ENCODE measurements at places on chromosomes 4 and X.
A peak's percentile ranks its signal among the peaks of the same experiment; 100 is the strongest.

DNA sequence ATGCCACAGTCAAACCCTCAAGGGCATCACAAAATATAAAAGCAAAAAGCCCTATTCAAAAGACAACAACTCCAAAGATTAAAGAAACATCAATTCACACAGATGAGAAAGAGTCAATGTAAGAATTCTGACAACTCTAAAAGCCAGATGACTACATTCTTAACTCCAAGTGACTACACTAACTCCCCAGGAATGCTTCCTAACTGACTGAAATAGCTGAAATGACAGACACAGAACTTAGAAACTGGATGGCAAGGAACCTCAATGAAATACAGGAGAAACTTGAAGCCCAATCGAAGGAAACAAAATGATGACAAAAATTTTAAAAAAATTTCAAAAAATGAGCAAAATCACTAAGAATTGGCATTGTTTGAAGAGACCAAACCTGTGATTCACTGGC is 1047.6 kb upstream of the PCDH10 start:
- DNase-seq, result no peak

- no peak for DNase-seq
Measured at GRCh38 chrX:41677183-41678060, 11.4 kb upstream of the GPR34 start.

DNA sequence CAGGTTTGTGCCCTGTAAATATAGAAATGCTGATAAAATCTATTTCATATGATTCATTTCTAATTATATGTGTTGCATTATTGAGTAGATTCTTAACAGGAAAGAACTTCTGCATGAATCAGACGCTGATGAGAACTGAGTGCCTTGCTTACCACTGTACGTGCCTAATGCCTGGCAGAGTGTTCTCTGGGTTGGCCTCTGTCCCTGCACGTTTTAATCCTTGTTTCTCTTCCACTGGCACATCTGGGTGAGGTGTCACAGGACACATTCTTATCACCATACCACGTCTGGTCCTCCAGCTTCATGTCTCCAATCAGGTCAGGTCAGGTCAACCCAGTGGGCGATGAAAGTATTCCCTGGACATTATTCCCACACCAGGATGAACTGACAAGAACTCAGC is 53.6 kb downstream of the KLF3 start:
- no peak for DNase-seq

DNA sequence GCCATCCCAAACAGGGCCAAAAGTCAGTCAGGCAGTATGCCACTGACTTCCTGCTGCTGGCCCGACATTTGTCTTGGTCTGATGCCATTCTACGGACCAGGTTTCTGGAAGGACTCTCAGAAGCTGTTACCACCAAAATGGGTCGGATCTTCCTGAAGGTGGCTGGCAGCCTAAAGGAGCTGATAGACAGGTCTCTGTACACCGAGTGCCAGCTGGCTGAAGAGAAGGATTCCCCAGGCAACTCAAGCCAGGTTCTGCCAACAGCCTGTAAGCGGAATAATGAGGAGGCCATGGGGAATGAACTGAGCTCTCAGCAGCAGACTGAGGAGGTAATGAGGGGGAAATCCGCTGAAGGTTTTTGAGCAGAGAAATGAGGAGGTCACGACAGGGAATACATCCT is 95.7 kb downstream of the RTL9 start:
- DNase-seq, result no peak

- no peak for DNase-seq
Measured at GRCh38 chr4:122150931-122151330, 1.2 kb upstream of the BLTP1 start.

DNA sequence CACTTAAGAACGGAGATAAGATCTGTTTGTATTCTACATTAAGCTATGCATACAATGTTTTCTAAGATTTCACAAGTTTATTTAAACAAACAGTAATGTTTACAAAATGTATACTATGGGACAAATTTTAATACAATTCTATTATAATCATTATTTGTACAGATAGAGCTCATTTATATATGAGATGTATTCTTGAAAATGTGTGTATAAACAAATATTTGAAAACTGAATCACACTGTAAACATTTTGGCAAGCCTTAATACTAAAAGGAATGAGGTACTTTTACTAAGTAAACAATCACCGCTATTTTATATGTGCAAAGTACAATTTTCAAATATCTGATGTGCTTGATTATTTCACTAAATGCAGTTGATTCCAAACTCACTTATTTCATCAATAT is 119.2 kb upstream of the MAB21L2 start:
- no peak for DNase-seq

DNA sequence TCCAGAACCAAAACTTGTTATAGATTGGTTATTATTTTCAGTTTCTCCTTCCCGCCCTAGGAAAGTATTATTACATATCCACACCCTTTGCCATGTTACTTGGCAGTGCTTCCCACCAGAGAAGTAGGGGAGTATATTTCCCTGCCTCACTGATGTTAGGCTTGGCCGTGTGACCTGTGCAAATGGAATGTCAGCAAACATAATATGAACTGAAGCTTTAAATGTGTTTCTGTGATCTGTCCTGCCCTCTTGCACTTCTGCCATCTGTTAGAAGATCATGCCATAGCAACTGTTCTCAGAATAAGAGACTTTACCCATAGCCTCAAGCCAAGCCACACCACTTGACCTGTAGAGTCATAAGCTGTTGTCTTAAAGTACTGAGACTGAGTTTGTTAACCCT is 36.7 kb upstream of the NEUROG2 start:
- DNase-seq, result no peak

- no peak for DNase-seq
Measured at GRCh38 chr4:71907782-71908181, 123.9 kb upstream of the GC start.

DNA sequence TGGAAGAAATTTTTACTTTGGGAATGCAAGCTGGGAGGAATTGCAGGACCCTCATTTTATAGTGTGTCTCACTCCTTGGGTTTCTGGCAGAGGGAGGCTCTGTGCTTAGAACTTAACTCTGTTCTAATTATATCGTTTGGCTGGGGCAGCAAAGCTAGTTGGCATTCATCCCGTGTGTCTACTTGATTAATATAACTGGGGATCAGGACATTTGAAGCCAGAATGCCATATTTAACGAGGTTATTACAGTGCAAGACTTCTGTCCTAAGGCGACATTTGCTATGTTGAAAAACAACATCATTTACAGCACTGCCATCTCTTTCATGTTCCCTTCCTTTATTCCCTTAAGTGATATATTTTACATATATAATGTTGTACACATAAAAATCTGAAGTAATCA is 179.1 kb upstream of the TBC1D9 start:
- no peak for DNase-seq

DNA sequence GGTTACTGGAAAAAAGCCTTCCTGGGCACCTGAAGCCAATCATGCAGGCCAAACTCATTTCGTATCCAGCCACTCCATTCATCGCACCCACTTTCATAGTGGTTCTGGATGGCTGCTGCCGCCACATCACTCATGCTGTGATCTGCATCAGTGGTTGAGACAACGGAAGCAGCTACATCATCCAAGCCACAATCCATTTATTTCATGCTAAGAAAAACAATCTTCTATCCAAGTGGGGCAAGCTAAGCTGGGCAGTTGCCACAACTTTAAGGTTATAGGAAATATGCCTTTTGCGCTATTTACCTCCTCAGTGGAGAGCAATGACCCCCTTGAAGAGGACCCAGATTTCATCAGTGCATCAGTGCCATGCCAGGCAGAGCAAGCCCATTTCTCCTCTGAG is 124.6 kb downstream of the GRIA3 start:
- DNase-seq, result no peak

- DNase-seq, result peak; percentile 38
Measured at GRCh38 chrX:866441-866990, 235.9 kb downstream of the SHOX start.

GRCh38 chr4:83604321-83604720 is 68.4 kb downstream of the GPAT3 start:
- no peak for DNase-seq

DNA sequence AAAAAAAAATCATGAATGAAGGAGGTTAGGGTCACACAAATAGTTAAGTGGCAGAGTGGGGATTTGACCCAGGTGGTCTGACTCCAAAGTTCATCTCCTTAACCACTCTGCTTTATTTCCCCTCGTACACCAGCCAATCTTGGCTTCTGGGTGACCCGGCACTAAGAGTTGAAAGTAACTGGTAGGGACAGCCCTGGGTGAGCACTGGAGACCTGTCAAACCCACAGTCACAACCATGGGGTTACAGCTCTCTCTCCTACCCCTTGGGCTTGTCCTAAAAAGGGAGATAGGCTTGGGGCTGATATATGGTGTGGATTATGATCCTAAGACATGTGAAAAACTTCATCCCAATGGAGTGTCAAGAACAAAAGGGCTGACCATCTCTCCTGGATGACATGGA is 12.5 kb downstream of the IGFBP7 start:
- no peak for DNase-seq

DNA sequence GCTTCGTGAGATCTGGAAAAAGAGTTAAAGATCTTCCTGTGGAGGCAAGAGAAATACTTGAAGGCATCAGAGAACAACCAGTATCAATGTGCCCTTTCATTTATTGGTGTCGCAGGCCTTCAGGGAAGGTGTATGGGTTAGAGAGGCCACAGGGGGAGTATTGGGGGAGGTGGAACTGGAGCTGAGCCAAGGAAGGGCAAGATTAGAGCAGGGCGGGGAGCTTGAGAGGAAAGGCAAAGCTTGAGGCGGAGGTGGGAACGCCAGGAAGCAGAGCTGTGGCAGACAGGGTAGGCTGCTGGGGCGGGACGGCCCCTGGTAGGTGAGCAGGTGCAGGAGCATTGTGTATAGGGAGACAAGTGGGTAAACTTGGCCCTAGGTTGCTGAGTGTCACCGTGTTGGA is 329.9 kb downstream of the ARHGAP10 start:
- peak; percentile 62 for DNase-seq

- DNase-seq, result no peak
Measured at GRCh38 chr4:155597933-155598451, 68.7 kb upstream of the GUCY1A1 start.

GRCh38 chr4:176882206-176882605 is 89.5 kb upstream of the VEGFC start:
- DNase-seq, result no peak

GRCh38 chr4:132085105-132085504 is 1064.0 kb upstream of the PCDH10 start:
- DNase-seq, result no peak

DNA sequence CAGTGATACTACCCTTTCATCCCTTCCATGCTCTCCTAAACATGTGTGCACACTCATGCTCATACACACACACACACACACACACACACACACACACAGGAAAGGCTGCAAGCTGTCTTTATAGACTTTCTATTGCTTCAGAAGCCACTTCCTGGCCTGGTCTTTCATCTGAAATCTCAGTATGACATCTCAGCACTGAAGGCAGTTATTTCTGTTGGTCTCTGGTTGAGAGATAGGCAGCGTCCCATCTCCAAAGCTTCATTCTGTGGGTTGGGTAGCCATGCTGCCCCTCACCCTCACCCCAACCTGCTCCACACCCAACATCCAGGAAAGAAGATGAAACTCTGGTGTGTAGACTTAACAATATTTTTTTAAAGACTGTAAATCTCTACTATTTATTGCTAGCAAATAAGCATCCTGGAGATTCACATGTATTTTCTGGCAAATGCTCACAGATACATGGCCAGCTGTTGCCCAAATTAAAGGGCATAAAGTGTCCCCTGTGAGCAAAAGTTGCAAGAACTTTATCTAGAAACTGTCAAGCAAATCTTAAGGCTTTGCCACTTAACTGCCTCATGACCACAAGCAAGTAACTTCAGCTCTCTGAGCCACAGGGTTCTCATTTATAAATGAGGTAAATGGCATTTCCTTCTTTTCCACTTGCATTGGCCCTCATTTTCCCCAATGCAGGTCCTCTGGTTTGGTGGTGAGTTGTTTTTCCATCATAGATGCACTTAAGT is 189.8 kb upstream of the AFF2 start:
- no peak for DNase-seq

GRCh38 chr4:89099034-89099433 is 12.3 kb upstream of the TIGD2 start:
- DNase-seq, result no peak

DNA sequence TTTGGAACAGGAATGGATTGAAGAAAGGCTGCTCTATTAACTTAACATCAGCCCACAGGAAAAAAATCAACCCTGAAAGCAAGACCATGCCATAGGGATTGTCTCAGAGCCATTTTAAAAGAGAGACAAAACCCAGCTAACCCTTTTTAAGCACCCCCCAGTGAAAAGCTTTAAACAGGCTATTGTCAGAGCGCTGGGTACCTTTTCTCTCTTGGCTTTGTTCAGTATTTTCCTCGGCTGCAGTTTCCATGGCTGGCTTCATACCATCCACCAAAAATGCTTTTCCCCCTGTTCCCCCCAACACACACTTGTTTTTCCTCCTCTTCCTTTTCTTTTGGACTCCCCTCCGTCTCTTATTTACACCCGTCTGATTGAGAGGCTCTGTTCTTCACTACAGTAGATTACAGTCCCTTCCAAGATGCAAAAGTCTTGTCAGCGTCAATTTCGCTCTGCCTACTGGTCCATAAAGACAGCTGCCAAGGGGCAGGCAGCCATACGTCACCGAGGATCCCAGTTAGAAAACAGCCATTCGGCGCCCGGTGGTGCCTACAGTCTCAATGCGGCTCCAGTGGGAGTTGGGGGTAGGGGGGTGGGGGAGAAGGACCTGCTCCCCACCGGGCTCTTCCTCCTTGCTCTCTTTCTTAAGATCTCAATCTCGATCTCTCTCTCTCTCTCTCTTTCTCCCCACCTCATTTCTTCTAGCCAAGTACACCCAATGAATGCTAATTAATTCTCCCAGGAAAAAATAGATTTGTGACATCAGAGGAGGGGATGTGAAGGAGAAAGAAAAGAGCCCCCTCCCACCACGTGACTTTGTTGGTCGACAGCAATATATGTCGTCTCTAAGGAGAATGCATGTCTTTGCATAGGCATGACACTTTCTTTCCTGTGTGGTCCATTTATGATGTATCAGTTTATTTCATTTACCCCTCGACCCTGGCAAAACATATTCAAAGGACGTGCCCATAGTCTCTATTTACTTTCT is at the start of gene GPM6B:
Gene GPM6B, minus strand, starts transcription at position 451 of the 985 bp plus-strand sequence. Its CDS starts 189 bp downstream, at position 262.
- no peak for DNase-seq

DNA sequence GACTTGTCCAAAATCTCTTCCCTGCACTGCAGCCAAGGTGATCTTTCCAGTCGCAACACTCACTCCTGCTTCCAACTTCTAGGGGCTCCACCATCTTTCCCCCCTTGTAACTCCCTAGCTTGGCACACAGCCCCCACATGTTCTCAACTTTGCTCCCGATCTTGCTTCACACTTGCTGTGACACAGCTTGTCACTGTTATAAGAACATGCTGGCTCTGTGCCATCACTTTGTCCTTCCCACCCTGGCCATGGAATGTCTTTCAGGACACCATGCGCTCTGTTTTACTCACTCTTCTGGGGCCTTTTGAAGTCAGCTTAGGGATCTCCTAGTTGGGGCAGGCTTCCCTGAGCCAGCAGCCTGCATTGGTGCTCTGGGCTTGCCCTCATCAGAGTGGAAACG is 2.5 kb downstream of the NSDHL start:
- DNase-seq, result no peak

All from endodermal cell (in vitro differentiated cells).